NCI-H446 treated with DMSO at 0.1 percent for 48 hours (cell line): ENCODE measurements at places on chromosomes 6 and 20.

GRCh38 chr6:11473008-11473740 lies 64.4 kb upstream of the TMEM170B start:
- DNase-seq: no peak

GRCh38 chr20:36549942-36550789 lies 8.8 kb downstream of the MYL9 start:
- DNase-seq: no peak

DNA sequence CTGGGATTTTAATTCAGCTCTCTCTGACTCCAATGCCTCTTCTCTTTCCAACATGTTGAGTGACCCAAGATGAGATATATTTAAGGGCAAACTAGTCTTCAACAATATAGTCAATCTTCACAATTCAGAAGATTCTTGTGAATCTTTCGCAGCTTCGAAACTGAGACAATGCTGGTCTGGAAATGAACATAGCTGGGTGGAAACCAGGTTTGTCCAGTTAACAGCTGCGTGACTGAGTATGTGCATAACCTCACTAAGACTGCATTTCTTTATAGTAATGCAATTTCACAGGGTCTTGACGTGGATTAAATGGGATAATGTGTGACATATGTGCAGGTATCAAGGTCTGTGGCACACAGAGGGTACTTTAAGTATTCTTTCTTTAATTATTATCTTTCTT lies 18.9 kb downstream of the PTPRT start:
- no peak for DNase-seq

DNA sequence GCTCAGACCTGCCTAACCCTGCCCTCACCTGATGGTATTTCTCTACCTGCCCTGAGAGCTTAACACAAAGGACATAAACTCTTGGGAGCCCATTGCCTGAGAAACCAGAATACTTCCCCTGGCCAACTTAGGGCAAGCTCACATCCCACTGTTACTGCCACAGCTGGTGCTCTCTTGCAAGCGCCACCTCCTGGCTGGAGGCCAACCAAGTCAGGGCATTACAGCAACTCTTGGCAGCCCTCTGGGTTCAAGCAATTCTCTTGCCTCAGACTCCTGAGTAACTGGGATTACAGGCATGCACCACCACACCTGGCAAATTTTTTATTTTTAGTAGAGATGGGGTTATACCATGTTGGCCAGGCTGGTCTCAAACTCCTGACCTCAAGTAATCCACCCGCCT lies 70.1 kb downstream of the HECA start:
- no peak for DNase-seq

DNA sequence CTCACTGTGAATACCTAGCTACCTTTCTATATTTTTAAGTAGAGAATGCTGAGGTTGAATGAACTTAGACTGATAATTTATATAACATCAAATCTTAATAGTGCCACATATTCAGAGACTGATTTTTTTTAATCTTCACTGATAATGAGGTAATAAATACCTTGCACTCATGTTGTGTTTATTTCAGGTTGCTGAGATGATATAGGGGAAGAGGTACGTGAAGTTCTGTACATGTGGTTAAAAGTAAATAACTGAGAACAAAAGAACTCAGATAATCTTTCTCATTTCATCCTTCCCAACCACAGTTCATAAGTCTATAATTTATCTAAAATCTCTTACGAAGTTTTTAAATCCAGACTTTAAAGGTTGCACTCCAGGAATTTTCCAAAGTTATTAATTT lies 6.4 kb downstream of the NHSL1 start:
- no peak for DNase-seq

DNA sequence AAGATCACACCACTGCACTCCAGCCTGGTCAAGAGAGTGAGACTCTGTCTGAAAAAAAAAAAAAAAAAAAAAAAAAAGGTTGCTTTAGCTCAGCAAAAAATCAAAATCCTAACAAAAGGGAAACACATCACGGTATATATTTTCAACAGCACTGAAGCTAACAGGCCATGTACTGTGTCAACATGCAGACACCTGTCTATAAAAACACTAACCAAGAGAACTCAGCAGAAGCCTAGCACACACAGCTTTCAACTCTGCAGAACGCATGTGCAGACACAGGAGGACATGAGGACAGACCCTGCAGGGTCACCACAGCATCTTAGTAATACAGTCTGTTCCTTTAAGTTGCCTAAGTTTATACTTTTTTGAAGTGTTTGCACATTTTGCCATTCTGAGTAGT lies 13.5 kb downstream of the NINL start:
- DNase-seq: no peak

- DNase-seq: peak; percentile 11
Measured at GRCh38 chr20:24782801-24783630, 166.1 kb upstream of the CST7 start.

GRCh38 chr6:137095651-137096238 lies 51.0 kb upstream of the IL20RA start:
- no peak for DNase-seq

- no peak for DNase-seq
Measured at GRCh38 chr6:139748353-139749146, 374.1 kb upstream of the CITED2 start.

DNA sequence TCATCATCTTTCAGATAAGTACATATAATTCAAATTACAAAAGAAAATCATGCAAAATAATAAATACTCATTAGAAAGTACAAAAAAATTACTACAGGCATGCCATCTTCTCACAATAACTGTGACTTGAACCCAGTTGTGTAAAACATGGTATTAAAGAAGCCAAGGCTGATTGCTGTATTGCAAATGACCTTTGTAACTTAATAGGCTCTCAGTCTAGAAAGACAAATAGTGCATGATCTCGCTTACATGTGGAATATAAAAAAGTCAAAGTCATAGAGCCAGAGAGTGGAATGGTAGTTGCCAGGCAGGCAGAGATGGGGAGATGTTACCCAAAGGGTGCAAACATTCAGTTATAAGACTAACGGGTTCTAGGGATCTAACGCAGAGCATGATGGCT lies 626.1 kb downstream of the COL12A1 start:
- DNase-seq: no peak

DNA sequence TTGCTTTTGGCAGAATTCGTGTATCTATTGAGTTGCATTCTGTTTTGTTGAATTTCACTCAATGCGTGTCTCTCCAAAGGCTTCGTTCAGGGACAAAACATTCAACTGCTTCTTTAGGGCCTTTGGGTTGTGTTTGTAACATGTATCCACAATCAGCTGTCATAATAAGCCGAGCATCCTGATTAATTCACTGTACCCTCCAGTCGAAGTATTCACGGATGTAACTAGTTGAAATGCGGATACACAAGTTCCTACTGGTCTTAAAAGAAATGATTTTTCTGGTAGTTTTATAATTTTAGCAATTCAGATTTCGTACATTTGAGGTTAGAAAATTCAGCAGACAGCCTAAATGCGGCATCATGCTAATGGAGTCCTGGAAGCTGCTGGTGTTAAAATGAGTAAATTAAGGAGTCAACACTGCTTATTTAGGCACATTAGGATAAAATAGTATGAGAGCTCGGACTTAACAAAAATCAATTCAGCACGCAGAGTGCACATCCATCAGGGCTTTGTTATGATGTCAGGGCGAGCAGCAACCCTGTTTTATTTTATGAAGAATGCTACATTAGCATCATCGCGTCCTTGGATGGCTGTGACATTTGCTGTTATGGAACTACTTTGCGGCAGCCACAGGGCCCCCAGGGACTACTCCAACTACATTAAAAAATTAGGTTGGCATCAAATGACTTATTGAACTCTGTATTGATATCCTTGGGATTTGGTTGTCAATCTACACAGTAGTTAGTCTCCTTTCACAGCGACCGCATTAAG lies 489.3 kb upstream of the FLRT3 start:
- no peak for DNase-seq

DNA sequence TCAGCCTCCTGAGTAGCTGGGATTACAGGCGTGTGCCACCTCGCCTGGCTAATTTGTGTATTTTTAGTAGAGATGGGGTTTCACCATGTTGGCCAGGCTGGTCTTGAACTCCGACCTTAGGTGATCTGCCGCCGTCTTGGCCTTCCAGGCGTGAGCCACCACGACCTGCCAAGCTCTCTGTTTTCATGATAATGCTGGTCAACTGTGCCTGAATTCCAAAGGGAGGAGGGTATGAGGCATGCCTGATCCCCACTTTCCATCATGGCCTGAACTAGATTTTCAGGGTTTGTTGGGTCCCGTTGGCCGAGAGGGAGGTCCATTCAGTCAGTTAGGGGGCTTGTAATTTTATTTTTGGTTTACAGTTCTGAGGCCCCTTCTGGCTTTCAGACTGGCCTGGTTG lies 28.0 kb upstream of the ANGPT4 start:
- no peak for DNase-seq

DNA sequence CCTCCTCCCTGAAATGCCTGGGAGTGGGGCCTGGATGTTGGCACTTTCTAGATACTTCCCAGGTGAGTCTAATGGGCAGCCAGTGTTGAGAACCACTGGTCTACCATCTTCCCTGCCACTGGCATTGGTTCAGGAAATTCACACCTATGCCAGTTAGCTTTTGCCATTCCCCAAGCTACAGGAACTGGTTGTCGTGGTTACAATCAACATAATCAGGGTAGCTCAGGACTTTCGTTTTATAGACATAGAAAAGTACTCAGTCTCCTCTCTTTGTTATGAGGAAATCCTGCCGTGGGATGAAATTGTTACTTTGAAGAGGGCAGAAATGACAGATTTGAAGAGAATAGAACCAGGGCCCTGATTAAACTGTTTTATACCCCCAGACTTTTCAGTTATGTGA lies 127.9 kb upstream of the FOXO3 start:
- no peak for DNase-seq

GRCh38 chr6:89564752-89565427 lies 73.7 kb downstream of the LYRM2 start:
- no peak for DNase-seq

DNA sequence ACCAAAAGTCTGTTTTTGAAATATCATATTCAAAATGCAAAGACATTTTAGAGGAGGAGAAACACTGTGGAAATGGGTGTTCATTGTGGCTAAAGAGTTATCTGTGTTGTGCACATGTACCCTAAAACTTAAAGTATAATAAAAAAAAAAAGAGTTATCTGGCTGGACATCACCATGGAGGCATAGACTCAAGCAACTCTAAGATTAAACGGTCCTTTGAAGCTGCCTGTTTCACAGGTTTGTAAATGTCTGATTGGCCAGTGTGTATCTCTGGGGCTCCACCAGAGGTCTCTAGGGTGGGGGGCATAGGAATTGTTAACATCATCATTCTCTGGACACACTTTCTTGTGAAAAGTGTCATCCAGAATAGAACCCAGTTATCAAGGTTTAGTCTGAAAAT lies 39.2 kb downstream of the TSPYL4 start:
- DNase-seq: no peak

DNA sequence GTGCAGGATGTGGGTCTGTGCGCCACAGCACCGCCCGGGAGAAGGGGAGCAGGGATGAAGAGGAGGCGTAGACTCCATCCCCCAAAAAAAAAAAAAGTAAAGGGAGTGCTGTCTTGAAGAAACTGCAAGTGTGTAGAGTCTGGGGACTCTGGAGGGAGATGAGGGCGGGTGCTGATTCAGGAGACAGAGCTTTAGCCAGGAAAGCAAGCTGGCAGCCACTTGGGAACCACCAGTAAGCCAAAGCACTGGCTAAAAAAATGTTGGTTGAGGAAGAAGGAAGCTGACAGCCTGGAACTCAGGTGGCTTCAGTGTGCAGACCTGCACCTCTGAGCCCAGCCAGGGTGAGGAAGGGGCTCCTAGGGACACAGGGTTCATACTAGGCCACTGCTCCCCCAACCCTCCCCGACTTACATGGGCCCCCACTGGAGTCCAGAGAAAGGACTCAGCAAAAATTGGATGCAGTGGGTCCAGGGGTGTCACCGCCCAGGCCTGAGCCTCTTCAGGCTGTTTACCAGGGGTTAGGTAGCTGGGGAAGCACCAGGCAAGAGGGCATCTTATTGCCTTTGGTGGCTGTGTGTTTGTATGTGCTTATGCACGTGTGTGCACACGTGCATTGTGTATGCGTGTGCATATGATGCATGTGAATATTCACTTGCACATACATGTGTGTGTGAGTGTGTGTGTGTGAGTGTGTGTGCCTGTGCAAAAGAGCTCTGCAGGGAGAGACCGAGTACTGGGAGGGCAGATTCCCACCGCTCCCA lies 153.5 kb upstream of the MLN start:
- DNase-seq: no peak

DNA sequence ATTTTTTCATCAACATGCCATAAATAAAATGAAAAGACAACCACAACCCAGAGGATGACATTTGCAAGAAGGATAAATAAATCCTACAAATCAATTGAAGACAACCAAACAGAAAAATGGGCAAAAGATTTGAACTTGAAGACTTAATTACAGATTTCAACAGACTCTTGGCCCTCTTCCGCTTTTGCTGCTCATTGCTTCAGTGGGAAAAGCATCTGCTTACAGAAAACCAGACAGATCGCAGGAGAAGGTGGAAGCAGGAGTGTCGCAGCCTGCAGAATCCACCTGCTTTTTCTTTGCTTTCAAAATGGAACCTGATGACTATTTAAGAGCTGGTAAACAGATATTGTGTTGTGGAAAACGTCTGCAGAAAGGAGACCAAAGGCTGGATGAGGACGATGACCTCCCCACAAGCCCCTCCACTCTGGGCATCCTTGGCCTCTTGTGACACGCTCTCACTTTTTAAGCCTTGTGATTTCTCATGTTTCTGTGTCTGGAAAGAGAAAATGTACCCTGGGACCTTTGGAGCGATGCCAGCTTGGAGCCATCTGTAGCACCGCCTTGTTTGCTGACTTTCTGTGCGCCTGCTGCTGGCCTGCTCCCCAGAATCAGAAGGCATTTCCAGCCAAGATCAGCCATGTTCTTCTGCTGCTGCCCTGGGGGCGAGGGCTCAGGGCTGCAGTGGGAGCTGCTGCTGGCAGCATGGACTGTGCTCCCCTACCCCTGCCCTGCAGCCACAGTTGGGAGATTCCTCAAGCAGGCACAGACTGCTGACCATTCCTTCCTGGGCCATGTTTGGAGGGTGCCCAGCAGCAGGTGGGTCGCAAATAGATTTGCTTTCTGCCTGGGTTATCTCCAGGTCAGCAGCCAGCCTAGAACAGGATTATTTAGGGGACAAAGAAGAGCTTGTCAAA lies 3.6 kb upstream of the CSTL1 start:
- peak; percentile 80 for DNase-seq

DNA sequence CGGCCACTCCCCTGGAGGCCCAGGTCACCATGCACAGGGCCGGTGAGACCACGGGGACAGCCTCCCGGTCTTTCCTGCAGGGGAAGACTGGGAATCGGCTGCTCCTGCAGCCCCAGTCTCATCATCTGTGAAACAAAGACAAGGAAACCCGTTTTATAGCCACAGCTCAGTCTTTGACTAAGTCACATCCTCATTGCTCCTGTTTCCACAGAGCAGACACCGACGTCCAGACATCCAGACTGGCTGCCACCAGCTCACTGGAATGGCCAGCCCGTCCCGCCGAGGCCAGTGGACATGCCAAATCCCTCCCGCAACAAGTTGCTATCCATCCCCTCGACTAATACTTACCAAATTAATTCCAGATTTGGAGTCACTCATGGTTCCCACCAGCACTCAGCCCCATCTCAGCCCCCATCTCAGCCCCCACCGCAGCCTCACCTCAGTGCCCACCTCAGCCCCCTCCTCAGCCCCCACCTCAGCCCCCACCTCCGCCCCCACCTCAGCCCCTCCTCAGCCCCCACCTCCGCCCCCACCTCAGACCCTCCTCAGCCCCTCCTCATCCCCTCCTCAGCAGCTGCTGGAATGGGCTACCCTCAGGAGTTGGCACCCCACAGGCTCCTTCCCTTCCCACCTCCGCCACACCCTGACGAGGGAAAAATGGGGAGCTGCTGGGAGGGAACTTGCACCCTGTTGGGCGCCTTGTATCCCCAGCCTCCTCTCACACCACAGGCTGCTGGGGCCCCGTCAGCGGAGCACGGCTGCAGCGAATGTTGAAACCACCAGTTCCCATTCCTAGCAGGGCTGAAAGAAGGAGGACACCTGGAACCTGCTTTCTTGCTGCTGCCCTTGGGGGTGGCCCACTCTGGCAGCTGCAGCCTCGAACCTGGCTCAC lies 48.7 kb downstream of the YTHDF1 start:
- DNase-seq: no peak
